ENCODE measurements at places on chromosomes 7 and 10.

- no peak for DNase-seq
Observed at GRCh38 chr7:48411619-48412018, 240.4 kb downstream of the ABCA13 start.

GRCh38 chr7:129423700-129424410 lies 10.4 kb upstream of the STRIP2 start:
- no peak for DNase-seq

DNA sequence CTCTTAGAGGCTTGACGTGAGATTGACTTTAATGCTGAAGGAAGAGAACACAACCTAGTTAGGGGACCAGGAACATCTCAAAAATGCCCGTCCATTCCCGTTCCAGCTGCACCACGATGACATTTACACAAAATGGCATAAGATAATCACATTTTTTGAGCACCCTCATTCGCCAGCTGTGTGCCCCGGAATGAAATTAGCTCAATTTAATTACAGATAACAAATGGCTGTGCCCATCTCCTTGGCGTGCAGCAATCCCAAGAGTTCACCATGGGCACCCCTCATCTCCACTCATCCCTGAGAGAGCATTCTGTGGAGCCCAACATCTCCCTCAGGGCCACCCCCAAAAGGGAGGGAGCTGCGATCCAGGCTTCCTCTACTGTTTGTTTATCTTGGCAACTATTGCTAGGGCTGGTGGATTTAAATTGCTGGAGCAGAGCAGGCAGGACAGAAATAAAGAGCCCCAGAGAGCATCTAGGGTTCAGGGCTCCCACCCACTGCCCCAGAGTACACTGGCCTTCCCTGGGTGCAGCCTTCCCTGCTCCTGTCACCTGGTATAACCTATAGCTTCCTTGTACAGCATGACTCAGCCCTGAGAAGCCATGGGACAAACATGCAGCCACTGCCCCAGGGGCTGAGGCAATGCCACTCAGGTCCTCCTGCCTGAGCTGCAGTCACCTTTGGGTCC lies 263.5 kb downstream of the ZEB1 start:
- DNase-seq = peak; percentile 11

GRCh38 chr10:120727001-120727400 lies 124.2 kb upstream of the WDR11 start:
- no peak for DNase-seq

DNA sequence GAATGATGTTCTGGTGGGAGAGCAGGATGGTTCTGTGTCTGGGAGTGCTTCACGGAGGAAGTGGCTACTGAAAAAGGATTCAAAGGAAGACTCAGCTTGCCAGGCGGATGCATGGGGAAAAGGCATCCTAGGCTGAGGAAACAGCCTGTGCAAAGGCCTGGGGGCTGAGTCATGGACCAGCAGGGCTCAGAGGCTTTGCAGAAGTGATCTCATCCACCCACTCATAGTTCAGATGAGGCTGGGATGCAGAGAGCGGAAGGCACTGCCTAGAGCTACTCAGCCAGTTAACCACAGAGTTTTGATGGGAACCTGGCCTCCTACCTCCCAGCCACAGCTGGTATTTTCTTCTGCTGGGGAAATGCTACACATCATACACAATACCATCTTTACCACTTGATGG lies 15.8 kb upstream of the ADAMTS14 start:
- DNase-seq = no peak

DNA sequence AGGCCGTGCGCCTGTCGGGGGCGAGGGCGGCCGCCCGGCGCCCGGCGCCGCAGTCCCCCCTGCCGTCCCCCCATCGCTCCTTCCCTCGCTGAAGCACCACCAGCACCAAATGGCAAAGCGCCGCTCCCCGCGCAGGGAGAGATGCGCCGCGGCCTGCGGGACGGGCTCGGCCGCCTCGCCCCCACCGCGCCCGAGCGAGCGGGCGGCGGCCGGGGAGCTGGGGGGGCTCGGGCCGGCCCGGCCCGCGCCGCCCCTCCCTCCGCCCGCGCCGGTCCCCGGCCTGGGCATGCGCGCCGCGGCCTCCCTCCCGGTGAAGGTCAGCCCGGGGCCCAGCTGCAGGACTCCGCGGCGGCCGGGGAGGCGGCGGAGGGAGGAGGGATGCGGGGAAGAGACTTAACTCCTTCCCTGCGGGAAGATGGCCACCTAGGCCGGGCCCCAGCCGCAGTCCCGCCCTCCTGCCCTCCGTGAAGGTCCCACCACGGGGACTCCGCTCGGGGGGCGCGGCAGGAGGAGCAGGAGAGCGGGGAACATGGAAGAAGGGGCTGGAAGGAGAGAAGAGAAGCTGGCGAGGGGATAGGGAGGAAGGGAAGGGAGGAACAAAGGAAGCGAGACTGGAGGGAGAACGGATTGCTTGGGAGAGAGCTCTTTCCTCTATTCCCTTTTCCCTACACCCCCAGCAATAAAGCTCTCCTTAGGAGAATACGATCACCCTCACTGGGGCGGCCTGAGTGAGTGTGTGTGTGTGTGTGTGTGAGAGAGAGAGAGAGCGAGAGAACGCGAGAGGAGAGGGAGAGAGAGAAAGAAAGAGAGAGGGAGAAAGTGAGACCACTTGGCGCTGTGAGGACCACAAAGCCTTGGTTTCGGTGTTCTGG lies 3.4 kb upstream of the SMARCD3 start:
- DNase-seq = peak; percentile 79

DNA sequence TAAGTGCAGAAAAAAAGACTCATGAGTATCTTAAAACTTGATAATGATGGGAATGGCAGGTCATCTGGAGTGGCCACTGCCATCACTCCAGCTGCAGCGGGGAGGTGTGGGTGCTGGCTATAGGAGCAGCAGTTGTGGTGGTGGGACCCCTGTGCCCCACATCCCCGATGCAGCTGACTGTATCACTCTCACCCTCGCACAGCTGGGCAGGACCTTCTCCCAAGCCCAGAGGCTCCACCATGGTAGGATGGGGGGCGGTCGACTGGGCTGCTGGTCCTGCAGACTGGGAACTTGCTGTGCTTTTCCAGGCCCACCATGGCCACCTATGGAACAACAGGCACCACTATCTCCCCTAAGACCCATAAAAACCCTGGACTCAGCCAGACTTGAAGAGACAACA lies 844.4 kb downstream of the SORCS1 start:
- DNase-seq = no peak

- no peak for DNase-seq
Observed at GRCh38 chr7:47455872-47456185, 126.1 kb downstream of the TNS3 start.

DNA sequence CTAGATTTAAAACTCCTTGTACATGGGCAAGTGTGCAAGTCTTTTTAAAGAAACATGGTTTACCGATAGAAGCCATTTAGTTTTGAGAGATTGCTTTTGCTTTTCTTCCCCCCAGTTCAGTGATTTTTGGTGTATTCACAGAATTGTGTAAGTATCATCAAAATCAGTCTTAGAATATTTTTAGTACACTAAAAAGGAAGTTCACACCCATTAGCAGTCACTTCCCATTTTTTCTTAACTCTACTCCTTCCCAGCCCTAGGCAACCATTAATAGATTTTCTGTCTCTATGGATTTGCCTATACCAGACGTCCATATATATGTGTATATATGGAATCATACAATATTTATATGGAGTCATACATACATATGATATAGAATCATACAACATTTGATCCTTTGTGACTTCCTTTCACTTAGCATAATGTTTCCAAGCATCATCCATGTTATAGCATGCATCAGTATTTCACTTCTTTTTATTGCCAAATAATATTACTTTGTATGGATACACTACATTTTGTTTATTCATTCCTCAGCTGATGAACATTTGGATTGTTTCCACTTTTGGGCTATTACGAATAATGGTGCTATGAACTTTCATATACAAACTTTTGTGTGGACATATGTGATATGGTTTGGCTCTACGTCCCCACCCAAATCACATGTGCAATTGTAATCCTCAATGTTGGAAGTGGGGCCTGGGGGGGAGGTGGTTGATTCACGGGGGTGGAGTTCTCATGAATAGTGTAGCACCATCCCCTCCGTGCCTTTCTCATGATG lies 16.5 kb upstream of the ARL4A start:
- DNase-seq = no peak
